ENCODE measurements at places on chromosomes 13 and 19. TPM values are rescaled to one million over a fixed set of nuclear protein-coding genes. Genes with fewer than 3 reads are reported as not detected.

The TGDS gene
- 11.6 TPM for total RNA-seq

The CXCL17 gene
- not detected for total RNA-seq

The FXYD3 gene
- not detected for total RNA-seq

The VSTM1 gene
- total RNA-seq = 0.65 TPM

The SKA3 gene
- 60.1 TPM for total RNA-seq
